Right ventricle myocardium superior (tissue), 1 donor: ENCODE measurements at places on chromosomes 11 and 22.

DNA sequence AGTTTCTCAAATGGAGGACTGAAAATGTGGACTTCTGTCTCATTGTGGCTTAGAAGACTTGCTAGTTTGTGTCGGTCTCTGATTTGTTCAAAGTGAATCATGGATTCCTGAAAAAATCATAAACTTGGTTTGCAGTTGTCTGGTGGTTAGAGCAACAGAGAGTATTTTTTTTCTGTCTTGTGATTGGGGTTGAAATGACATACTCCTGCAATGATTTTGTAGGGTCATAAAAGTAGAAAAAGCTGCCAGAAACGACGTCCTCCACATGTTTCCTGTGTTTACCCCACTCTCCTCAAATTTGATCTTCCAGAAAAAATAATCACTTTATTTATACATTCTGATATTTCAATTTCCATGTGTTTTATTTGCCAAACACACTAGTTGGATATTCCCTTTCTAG lies 219.2 kb upstream of the PGR start:
- no peak for DNase-seq

GRCh38 chr11:107898270-107898669 lies 30.0 kb upstream of the RAB39A start:
- no peak for DNase-seq

DNA sequence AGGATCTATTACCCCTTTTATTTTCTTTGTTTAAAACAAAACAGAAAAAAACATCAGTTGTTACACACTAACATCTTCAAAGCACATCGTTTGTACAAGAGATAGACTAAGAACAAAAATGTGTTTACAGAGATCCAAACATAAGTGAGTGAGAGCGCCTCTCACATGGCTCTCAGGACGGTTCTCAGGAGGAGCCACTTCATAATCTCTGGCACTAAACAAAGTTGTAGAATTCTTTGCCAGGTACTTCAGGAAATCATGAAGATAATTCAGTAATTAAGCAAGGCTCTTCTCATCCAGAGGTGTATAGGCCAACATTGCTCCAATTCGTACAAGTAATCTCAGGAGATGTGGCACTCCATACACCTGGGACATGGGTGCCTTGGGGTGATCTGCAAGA lies 29.8 kb downstream of the PDE3B start:
- DNase-seq = no peak

DNA sequence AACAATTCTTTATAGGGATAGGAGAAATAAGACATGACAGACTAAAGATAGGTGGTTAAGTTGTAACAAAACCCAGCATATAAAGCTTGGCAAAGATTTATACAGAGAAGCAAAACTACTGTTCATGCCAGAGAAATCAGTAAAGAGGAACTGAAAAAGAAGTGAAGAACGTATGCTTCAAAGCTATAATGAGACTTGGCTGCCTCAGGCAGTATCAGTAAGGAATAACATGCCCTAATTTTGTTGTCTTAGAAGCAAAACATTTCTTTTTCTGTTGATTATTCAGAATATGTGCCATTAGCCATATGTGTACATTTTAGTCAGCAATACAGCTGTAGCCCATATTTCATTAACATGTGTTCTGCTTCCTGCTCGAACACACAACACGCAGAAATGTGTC lies 403.2 kb downstream of the NELL1 start:
- DNase-seq = no peak

- peak; percentile 78 for DNase-seq
Observed at GRCh38 chr22:50276143-50276542, 6.0 kb upstream of the MAPK11 start.
